Activated CD4-positive, alpha-beta T cell treated with anti-CD3 and anti-CD28 coated beads for 4 hours (primary cell): ENCODE measurements at places on chromosomes 12 and 14.

- DNase-seq = no peak
These were observed 128.0 kb downstream of the STXBP6 start for GRCh38 chr14:24921903-24922302.

DNA sequence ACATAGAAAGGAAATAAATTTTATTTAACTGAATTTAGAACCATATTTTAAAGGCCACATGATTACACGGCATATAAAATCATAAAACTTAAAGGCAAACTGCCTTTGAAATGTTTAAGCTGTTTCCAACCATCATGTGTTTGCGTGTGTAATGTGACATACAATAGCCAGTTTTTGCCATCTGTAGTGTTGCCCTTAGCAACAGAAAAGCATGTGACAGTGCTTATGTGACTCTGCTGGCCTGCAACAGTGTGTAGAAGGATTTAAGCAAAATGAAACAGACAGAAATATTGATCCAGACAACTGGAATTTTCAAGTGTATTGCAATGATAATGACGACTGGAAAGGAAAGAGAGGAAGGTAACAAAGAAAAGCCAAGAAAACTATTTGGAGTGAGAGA lies 49.5 kb downstream of the TSPAN19 start:
- no peak for DNase-seq

DNA sequence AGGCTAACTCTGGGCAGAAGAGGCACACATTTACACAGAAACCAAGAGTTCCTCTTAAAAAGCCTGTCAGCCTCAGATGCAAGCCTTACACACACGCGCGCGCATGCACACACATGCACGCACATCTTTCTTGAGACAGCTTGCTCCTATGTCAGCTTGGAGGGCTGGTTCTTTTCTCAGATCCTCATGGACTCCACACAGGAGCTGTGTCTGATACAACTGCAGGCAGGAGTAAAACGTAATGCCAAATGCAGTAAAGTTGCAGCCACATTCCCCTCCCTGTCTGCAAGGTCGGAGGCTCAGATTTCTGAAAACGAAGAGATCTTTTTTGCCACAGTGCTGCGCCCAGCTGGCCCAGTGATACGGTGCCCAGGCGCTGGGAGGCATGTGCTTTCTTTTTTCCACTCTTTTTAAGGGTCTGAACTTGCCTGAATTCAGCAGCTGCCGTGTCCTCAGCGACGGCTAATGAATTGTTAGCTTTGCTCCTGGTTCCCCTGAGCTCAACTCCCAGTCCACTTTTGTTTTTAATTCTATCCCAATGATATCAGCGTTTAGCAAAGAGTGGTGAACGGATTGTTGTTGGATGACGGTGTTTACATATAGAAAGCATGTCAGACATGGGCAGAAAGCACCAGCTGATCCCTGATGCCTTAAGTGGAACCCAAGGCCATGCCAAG lies 72.9 kb upstream of the FOXN3 start:
- no peak for DNase-seq

GRCh38 chr14:36021591-36022320 lies 154.8 kb downstream of the PTCSC3 start:
- DNase-seq = no peak

DNA sequence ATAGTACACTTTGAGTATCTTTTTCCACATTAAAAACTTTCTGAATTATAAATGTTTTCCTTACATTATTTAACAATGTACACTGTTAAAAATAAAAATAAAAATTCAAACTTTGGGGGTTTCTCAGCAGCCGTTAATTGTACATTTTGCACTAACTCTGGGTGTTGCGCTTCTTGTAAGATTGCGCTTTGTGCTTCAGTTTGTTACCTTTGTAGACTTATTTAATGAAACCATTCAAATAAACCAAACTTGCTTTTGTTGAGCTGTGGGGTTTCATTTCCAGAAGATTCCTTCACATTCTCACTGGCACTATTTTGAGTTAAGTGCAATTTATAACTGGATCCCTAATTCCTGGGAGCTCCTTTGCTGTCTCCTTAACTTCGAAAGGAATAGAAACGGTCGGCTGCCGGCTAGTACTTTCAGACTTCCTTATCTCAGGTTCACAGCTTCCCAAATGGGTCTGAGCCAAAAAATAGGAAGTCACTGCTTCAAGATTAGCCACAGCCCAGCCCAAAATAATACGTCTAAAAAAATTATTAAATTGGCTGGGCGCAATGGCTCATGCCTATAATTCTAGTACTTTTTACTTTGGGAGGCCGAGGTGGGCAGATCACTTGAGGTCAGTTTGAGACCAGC lies 38.2 kb downstream of the RAD52 start:
- DNase-seq = no peak

DNA sequence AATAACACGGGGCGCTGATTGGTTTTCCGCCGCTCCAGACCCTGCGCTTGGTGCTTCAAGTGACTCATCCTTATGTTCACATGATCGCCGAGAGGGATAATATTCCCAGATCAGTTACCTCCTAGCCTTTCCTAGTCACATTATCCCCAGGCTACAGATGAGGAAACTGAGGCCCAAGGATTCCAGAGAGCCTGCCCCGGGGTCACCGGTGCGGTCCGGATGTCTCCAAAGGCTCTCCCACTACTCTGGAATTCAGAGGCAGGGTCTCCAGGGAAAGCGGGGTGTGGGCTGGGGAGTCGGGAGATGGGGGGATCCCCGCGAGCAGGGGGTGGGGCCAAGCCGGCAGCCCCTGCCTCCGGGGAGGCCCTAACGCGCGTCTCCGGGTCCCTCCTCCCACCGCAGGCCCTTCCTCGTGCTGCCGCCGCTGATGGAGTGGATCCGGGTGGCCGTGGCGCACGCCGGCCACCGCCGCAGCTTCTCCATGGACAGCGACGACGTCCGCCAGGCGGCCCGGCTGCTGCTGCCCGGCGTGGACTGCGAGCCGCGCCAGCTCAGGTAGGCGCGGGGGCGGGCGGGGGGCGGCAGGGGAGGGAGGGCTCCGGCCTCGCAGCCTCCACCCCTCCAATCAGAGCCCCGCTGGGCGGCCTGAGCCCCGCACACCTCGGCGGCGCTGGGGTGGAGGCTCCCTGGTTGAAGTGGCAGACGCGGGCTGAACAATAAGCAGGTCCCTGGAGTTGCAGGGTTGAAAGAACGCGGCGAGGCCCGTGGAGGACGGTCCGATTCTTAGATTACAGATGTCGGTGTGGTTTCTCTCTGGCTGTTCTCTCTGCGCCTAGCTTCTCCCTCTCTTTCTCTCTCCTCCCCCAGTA lies 104.6 kb upstream of the PWP1 start:
- no peak for DNase-seq

DNA sequence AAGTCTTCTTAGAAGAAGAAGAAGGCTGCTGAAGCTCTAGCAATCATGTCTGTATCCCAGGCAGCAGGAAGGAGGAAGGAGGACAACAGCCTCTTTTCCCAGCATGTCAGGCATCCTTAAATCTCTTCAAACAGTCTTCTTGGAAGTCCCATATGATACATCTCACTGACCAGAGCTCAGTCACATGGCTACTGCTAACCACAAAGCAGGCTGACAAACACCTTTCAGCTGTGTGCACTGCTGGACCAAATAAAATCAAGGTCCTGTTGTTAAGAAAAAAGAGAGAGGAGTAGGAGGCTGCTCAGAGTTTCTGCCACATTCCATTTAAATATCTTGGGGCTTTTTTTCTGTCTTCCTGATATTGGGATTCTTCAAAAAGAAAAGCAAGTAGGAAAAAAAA lies 203.4 kb upstream of the PELI2 start:
- no peak for DNase-seq

DNA sequence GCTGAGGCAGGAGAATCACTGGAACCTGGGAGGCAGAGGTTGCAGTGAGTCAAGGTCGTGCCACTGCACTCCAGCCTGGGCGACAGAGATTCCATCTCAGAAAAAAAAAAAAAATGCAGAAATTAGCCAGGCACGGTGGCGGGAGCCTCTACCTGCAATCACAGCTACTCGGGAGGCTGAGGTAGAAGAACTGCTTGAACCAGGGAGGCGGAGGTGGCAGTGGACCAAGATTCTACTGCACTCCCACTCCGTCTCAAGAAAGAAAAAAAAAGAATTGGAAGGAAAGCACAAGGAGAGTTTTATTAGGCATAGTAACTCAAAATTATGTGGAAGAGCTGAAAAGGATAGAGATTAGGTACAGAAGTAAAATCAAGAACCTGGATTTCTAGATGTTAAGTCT lies 20.8 kb upstream of the AMHR2 start:
- no peak for DNase-seq

GRCh38 chr12:114371250-114371649 lies 34.7 kb downstream of the TBX5 start:
- no peak for DNase-seq

- no peak for DNase-seq
These were observed 61.1 kb downstream of the SMUG1 start for GRCh38 chr12:54127538-54128259.
